ENCODE measurements at places on chromosomes 5 and 9.
A peak's percentile ranks its signal among the peaks of the same experiment; 100 is the strongest.

DNA sequence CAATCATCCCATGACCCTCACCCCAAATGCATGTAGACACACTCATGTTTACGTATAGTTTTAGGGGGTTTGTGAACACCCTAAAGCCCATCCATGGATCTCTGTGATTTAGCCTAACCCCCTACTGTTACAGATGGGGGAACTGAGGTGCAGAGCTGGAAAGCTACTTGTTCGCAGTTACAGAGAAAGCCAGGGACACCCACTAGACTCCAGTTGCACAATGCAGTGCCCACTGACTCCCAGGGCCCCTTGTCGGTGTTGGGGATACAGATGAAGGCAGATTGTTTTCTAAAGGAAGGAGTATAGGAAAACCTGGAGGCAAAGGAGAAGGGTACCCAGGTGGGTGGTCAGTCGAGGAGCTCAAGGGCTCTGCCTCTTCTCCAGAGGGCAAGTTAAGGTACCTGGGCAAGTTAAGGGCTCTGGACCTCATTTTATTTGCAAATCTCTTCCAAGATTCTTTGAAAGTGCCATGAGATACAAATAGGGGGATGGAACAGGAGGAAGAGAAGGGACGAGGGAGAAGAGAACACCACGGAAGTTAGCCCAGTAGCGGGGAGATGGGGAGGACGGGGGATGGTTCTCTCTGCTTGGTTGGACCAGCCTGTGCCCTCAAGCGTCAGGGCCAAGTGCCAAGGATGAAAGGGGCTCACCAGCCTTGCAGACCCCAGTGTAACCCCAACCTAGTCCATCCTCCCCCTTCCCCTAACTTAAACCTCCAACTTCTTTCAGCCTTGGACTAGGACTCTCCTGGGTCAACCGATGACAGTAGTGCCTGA is 958 bp downstream of the MYOZ3 start:
- no peak for DNase-seq

GRCh38 chr9:96467784-96468183 is 17.8 kb downstream of the HABP4 start:
- DNase-seq, result no peak

GRCh38 chr5:174725991-174726601 is 1.7 kb downstream of the MSX2 start:
- no peak for DNase-seq

- DNase-seq, result no peak
These were observed 11.5 kb downstream of the RGS3 start for GRCh38 chr9:113475031-113475430.

DNA sequence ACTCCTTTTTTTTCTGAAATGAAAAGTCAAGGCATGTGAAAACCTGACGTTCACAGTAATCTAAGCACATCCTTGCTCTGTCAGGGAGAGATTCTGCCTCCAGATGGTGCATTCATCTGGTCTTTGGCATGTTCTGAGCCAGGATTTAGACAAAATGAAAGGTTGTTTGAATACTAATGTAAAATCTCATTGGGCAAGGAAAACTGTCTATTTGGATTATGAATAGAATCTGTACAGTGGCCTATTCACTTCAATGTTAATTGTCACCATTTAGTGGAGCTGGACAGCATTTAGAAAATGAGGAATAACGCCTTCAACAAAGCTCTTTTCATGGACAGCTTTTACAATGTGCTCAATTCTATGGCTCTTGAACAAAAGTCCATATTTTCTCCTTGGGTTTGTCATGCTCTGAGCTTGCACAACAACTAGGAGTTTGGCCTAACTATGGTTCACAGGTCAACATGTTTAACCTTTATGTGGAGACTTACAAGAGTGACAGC is 28.9 kb downstream of the ARHGEF28 start:
- no peak for DNase-seq

- no peak for DNase-seq
These were observed 323.8 kb upstream of the ARRDC3 start for GRCh38 chr5:91706785-91707520.

- no peak for DNase-seq
These were observed 7.2 kb upstream of the SNX30 start for GRCh38 chr9:112743216-112743836.

- no peak for DNase-seq
These were observed 10.3 kb downstream of the FAT2 start for GRCh38 chr5:151580858-151581257.

- no peak for DNase-seq
These were observed 76.8 kb downstream of the CAMSAP1 start for GRCh38 chr9:135830496-135830895.

DNA sequence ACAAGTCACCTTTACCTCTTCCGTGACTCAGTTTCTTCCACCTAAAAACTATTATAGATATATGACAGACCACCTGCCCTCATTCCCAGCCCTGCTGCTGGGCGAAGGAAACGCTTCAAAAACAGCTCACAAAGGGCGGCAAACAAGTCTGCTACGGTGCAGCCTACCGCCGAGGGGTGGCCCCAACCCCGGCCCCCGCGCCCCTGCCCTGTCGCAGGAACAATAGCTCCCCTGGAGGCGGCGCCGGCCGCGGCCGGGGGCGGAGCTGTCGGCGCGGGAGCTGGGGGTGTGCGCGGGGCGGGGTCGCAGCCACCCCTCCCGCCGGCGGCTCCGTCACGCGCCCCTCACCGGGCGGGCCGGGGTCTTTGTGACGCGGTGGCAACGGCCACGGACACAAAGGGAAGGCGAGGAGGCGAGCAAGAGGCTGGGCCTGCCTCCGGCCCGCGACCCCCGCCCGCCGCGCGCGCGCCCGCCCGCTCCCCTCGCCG is at the start of gene TMEFF1:
TMEFF1 (plus strand) TSS at position 362 of the 488 bp plus-strand sequence. CDS start 396 bp downstream, outside the sequence.
- DNase-seq, result peak; percentile 6

- no peak for DNase-seq
These were observed 95.8 kb upstream of the ANKRD55 start for GRCh38 chr5:56328753-56329560.

- no peak for DNase-seq
These were observed 19.4 kb downstream of the NR2F1 start for GRCh38 chr5:93602241-93603077.

DNA sequence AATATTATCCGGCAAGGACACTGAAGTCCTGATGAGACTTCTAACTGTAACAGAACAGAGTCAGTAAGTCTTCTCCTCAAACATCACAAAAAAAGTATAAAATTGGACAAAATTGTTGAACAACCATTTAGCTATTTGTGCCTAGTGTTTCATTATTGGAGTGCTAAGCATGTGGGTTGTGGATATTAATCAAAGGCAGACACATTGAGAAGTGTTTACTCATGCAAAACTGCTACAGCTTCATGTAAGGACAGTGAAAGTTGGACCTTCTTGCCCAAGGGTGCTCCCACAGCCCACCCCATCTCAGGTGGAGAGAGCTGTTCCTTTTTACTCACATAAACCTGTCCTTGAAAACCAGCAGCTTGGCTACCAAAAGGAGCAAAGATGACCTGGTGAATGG is 355.1 kb upstream of the DAB2 start:
- DNase-seq, result no peak

Measured in DND-41 (cell line).